ENCODE measurements at places on chromosomes 2 and 18.

- DNase-seq: no peak
Observed at GRCh38 chr18:30639361-30639760, 403.2 kb downstream of the DSC3 start.

DNA sequence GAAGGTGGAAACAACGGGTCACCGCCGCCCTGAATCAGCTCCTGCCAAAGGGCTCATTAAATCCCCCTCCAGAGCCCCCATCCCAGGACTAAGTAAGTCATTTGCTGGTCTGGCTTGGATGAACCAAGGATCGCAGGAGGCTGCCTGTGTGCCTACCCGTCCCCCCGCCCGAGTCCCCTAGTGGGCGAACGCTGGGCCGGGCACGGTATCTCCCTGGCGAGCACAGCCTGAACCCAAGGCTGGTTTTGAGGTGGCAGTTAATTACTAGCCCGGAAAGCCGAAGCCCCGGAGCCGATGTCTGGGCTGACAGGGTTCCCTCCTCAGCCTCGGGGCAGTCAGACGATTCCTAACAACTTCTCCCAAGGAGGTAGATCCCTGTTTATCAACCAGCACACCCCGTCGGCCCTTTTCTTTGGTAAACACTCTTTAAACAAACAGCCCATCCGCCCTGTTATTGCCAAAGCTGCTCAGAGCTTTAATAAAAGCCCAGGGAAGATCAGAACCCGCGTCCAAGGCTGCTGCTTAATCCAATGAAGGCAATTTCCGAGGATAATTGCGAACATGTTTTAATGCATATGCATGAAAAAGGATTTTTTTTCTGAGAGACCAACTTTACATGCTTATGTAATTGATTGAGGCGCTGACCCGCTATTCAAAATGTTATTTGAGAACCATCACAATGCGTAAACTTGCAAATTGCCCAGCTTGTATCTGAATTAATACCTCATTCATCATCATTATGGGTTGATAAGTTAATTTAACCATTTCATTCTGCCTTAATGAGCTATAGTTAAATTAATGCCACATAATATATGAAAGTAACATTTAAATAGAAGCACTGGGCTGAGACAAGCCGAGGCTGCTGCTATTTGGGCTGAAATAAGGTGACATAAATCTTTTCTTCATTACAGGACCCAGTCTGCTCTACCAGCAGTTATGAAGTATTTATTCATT, 10.5 kb downstream of the EVX2 start:
- no peak for DNase-seq

GRCh38 chr18:3255611-3256165, 6.2 kb upstream of the MYL12B start:
- DNase-seq: no peak

GRCh38 chr2:138059487-138060300, 95.4 kb downstream of the HNMT start:
- DNase-seq: no peak

DNA sequence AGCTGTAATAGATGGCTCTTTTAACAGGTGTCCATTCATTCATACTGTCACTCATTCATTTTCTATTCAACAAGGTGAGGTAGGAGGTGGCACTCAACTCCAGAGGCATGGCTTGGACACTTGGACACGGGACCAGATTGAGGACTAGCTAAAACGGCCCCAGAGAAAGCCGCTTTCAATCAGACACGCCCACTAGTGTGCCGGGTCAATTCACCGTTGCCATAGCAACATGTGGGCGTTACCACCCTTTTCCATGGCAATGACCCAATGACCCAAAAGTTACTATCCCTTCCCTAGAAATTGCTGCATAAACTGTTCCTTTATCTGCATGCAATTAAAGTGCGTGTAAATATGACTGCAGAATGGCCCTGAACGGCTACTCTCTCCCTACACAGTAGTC, 49.2 kb upstream of the LGALSL start:
- DNase-seq: no peak

DNA sequence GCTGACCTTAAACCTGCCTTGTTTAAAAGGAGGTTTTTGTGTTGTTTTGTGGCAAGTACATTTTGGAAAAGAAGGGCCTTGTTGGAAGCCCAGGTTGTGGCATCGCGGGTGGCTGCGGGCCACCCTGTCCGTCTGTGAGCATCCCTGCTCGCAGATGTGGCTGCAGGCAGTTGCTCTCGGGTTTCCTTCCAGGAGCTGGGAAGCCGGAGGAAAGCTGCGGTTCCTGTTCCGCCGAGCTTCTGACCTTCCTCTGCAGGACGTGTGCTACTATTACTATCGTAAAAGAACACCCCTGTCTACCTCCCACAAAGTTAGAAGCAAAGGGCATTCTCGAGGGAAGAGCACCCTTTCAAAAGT, 766 bp downstream of the MFF start:
- no peak for DNase-seq

DNA sequence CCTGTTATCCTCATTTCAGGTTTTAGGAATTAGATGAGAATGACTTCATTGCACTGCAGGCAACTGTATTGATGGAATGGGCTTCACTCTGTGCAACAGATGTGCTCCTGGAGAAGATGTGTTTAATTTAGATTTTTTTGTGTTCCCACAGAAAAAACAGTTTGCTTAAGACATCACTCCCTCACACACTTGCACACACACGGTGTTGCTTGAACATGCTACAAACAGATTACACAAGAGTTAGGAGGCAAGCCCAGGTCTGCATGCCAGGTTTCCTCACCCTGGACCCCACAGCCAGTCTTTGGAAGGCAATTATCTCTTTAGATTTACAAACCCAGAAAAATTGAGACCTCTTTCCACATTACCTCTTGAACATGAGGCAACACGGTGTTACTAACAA, 93.7 kb upstream of the KLHL29 start:
- no peak for DNase-seq

- DNase-seq: no peak
Observed at GRCh38 chr18:21943456-21943855, 202.9 kb downstream of the MIB1 start.

DNA sequence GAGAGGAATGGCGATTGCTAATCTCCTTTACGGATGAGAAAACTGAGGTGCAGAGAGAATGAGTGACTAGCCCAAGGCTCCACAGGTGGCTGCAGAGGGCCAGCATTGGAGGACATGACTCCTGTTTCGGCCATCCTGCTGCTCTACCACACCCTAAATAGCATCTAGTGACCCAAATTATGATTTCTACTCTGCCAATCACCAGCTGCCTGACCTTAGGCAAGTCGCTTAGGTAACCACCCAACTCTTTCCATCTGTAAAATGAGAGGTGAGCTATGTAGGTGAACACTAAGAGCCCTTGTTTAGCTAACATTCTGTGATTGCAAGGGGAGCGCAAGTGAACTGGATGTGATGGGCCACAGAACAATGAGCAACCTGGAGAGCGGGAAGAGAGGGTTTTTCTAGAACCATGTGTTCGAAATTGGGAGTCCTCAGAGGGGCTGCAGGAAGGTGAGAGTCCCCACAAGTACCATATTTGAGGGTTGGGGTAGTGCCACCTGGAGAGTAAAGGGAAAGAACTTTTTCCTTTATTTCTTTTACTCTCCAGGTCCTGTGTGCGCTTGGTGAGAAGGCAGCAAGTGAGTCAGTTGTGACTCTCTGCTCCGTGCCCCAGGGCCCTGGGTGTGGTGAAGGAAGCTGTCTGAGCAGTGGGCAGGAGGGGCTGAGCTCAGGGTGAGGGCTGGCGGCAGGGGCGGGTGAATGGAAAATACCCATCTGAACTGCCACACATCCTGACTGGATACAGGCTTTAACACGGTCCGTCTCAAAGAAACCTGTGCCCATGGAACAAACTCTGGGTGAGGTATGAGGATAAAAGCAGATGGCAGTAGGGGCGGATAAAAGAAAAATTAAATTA, 2.4 kb downstream of the CYP27C1 start:
- DNase-seq: no peak

DNA sequence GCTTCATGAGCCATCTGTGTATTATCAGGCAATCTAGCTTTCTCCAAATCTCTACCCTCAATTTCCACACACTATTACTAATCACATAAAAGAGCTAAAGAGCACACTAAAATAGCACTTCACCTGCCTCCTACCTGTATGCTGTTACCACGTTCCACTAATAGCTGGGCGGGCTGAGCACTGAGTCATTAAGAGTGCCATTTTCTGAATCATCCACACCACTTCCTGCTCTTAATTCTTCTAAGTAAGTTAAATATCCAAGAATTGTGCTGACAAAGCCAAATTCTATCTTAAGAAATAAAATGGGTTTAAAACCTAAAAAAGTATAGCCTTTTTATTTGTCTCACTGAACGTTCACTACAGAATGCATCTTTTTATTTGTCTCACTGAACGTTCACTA, 35.7 kb downstream of the NOL10 start:
- no peak for DNase-seq

GRCh38 chr2:148599109-148599991, 45.2 kb upstream of the EPC2 start:
- no peak for DNase-seq

DNA sequence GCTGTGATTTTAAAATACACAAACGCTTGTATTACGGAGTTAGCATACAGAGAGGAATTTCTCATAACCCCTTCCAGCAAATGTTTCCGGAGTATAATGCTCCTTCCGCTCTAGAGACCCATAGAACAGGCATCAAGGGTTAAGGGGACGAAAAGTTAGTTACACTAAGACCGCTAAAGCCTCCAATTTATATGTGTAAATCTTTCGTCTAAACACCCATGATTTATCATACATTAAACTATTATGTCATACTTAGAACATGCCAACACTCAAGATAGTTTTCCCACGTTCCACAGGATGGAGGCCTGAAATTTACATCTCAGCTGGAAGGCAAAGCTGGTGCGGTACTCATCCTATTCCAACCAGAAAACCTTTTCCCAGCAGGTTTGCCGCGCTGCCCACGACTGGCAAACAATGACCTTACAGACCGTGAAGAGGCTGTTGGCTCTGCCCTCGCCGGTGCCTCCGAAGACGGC, 650 bp downstream of the ORMDL1 start:
- peak; percentile 69 for DNase-seq

DNA sequence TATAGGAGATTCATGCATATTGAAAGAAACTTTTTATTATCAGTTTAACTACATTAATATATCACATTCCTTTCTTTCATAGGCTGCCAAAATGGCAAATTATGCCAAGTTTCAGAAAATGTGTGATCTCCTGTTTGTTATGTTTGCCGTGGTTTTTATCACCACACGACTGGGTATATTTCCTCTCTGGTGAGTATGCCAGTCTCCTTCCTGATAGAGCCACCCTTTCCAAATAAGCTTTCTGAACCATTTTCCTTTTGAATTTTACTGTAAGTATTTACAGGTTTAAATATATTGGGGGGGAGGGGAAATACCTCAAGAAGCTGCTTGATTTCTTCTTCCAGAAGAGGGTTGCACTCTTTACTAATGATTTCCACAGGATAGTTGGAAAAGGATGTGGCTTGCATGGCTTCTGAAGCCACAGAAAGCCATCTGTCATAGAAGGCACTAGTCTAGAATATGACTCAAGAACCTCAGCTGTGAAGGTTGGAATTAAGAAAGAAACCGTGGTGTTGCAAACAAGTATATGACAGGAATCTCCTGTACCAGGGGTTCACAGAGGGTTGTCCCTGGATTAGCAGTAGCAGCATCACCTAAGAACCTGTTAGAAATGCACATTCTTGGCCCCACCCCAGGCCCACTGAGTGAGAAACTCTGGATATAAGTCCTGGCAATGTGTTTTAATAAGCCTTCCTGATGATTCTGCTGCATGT, 84.5 kb upstream of the NOSTRIN start:
- DNase-seq: no peak

DNA sequence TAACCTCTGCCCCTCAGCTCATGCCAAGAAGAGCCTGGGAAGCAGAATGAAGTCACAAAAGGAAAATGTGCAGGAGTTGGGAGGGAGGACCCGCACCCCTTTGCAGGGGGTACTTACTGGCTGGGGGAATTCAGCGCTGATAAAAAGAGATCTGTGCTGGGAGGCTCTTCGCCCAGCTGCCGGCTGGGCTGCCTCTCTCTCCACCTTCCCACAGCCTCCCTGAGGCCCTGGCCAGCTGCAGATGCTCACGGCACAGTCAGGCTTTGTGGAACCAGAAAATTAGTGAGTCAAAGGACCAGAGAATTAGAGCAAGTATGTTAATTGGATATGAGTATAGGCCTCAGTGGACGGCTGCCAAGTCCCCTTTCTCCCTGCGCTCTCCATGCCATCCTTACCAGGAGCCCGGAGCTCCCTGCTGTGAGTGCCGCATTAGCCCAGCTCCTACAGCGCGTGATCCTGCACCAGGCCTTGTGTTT, 181.7 kb upstream of the SH3BP4 start:
- DNase-seq: no peak

- no peak for DNase-seq
Observed at GRCh38 chr2:69979902-69980807, 18.7 kb upstream of the ASPRV1 start.

DNA sequence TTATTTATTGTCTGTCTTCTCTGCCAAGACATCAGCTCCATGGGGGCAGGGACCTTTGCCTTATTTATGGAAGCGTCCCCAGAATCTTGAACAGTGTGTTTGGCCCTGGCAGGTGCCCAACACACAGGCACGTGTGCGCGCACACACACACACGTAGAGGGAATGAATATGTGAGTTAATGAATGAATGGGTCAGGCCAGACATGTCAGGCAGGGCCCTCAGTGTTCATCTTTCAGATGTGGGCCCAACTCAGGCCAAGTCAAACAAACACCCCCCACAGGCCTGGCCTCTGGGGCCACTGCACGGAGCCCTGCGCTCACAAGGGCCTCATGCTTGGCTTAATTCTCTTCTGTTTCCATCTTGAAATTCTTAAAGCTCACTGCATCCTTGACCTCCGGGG, 54.1 kb downstream of the DYSF start:
- no peak for DNase-seq

GRCh38 chr2:59540864-59541263, 1012.6 kb downstream of the BCL11A start:
- no peak for DNase-seq

DNA sequence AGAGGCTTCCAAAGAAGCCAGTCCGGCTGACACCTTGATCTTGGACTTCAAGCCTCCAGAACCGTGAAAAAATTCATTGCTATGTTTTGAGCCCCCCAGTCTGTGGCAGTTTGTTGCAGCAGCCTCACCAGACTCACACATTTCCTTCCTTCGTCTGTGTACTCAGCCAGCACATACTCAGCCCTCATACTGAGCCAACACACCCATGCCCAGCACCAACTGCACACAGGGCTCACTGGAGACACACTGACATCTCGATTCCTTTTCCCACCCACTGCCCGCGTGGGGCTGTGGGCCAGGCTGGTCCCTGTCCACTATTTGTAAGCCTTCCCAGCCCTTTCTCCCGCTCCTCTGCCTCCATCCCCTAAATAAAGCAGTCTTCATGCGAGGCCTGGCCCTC, 24.1 kb upstream of the NMUR1 start:
- no peak for DNase-seq

Measured in stimulated activated naive CD4-positive, alpha-beta T cell (primary cell).